ENCODE measurements at places on chromosomes 7 and 10.

- DNase-seq = no peak
These were observed 123.3 kb downstream of the TWIST1 start for GRCh38 chr7:18993933-18994668.

DNA sequence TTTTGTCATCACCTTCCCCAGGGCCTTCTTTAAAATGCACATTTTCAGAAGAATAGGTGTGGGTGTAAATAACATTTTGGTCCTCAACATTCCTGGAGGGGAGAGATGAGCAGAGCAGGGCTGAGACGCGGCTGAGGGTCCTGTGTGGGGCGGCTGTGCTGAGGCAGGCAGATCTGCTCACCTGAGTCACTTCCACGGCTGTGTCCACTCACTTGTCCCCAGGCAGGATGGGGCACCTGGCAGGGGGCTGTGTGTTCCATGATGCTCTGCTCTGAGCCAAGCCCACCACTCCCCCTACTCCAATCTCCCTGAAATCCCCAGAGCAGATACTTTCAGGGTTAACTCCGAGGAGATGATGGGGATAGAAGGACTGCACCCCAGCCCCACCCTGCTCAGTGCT, 93.8 kb downstream of the GLRX3 start:
- no peak for DNase-seq

GRCh38 chr10:16105082-16105481, 244.8 kb upstream of the MINDY3 start:
- no peak for DNase-seq

DNA sequence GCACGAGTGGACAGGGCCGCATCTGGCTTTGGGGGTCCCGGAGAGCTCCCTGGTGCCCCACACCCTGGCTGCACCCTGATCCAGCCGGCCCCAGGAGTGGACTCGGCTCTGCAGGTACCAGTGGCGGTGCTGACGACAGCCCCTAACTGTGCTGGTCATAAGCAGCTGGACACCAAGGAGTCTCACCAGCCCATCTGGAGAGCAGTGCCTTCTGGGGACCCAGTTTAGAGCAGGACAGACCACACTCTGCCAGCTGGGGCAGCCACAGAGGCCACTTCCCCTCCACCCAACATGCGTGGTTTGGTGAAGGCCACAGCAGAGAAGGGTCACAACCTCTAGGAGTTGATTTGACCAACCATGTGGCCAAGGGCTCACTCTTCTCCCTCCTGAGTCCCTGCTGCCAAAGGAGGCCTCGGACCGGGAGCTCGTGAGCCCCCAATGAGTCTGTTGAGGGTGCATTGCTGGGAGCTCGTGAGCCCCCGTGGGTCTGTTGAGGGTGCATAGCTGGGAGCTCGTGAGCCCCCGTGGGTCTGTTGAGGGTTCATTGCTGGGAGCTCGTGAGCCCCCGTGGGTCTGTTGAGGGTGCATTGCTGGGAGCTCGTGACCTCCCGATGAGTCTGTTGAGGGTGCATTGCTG, 16.0 kb upstream of the INPP5A start:
- DNase-seq = no peak

- DNase-seq = no peak
These were observed 30.5 kb upstream of the CHST3 start for GRCh38 chr10:71933651-71934050.

GRCh38 chr10:104842704-104843103, 201.6 kb downstream of the SORCS3 start:
- DNase-seq = no peak

DNA sequence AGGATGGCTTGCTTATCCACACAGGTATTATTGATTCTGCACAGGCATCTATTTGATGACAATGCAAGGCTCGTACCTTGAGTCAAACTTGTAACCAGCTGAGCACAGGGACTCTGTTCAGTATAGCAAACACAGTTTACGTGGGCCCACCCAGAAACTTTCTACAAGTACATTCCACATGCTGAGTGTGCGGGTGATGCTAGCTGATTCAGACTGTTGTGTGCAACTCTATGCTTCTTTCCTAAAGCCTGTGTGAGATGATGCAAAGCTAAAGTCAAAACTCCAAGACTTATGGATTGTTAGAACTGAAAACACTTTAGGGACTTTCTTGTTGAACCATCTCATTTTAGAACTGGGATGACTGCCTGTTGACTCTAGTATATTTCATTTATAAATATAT, 21.5 kb upstream of the CALD1 start:
- no peak for DNase-seq

GRCh38 chr10:21368728-21369425, 156.6 kb downstream of the SKIDA1 start:
- no peak for DNase-seq

DNA sequence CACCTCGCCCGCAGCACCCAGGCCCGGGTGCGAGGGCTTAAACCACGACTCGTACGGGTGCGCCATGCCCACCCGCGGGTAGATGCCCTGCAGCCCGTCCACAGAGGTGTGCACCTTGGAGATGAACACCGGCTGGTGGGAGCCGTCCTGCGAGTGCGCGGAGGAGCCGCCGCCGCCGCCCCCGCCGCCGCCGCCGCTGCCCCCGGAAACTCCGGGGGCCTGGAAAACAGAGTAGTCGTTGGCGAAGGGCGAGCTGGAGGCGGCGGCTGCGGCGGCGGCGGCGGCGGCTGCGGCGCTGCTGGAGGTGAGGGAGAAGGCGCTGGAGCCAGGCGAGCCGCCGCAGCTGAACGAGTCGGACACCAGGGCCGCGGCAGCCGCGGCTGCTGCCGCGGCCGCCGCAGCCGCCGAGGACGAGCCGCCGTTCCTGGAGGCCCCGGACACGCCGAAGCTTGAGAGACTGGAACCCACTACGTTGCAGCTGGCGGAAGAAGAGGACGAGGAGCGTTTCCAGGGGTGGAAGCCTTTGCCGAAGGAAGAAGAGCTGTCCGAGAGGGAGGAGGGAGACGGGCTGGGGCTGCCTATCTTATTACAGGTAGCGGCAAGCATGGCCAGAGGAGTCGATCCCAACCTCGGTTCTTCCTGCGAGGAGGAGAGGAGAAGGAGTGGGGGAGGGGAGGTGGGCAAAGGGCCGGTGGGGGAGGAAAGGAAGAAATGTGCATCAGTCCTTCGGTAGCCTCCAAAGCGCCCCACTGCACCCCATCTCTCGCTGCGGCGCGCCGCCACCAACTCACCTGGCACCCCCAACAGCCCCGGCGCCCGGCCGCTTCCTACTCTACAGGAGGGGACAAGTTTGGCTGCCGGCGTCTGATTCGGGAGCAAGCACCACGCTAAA, 1.3 kb downstream of the SP8 start:
- peak; percentile 26 for DNase-seq

DNA sequence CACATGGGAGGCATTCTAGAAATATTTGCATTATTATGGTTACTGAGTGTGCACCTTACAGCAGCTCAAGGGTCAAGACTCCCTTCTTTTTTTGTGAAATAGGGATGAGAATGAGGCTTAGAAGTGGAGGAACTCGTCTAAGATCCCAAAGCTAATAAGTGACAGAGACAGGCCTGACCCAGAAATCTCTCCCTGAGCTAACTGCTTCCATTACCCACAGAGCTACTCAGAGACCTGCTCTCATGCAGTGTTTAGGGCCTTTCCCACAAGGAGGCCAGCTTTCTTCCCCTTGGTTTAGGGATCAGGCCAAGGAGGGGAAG, 301.7 kb downstream of the RPS24 start:
- DNase-seq = no peak

DNA sequence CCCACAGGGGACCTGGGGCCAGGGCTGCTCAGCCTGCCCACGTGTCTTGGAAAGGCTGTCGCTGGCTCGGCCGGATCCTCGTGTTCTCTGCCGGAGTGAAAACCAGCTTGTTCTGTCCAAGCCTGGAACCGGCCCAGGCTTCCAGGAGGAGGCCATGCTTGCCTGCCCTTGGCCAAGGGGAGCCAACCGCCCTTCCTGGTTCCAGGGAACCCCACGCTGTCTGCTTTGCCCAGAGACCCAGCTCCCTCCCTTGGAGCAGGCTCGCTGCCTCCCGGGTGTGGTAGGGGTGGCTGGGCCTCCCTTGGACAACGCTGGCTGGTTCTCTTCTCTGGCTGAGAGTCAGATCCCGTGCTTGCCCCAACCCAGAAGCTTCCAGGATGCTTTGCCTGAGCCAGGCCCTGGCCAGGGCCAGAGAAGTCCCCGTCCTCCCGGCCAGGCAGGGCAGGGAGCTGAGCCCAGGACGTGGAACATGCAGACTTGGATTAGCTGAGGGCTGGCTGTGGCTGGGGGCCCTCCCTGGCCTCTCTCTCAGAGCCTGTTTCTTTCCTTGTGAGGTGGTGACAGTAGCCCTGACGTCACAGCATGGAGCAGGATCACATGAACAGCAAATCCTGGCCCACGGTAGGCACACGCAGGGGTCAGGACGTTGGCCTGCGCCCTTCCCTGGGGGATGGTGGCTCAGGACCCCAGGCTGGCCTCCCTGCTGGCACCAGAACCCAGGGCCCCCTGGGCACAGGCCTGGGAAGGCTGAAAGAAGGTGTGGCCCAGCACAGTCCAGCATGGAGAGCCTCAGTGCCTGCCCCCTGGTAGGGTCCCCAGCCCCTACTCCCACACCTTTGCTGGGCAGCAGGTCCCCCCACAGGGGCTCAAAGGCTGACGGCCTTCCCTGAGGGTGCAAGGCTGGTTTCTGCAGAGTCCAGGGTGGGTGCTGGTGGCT, 67.5 kb downstream of the PWWP2B start:
- no peak for DNase-seq

DNA sequence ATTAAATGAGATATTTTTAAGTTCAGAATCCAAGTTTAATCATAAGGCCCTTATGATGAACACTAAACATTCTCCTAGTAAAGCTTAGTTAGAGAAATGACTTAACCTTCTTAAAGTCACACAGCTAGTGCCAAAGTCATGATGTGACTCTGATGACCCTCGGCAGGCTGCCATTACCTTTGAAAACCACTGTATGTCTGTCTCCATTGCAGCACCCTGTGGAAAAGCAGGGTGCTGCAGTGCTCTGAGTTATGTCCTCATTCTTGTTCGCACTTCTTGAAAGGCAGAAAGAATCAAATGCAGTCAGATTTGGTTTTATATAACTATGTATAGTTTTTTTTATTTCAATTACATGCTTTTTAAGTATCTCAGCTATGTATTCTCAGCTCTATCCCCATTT, 105.0 kb downstream of the PHTF2 start:
- DNase-seq = no peak

DNA sequence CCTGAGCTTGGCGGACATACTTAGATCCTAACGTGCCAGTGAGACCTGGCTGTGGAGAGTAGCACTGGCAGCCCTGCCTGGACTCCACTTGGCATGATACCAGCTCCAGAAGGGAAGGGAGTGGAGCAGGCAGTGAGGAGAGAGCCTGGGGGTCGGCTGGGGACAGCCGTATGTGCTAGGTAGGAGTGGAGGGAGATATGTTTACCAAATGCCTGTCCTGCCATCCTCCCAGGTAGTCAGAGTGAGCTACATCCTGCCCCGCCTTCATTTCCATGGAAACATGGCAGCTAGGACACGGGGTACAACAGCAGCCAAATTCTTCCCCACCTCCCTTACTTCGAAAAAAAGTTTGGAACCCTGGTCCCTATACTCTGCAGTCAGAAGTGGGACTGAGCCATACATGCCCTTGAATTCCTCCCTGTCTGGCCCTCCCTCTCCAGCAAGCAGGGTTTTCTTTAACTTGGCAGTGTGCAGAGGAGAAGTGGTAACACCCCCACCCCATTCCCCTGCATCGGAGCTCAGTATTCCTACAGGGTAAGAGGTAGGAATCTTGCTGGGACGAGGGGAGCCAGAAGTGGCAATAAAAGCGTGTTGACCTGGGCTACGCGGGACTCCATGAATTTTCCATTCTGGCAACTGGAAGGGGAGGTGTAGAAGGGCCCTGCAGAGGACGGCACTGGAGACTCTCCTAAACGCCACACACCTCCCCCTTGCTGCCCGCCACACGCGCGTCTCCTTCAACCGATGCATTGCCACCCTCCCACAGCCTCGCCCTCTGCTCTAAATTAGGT, 20.0 kb upstream of the SMO start:
- DNase-seq = no peak

- no peak for DNase-seq
These were observed 49.1 kb downstream of the GRB10 start for GRCh38 chr7:50733552-50733951.

DNA sequence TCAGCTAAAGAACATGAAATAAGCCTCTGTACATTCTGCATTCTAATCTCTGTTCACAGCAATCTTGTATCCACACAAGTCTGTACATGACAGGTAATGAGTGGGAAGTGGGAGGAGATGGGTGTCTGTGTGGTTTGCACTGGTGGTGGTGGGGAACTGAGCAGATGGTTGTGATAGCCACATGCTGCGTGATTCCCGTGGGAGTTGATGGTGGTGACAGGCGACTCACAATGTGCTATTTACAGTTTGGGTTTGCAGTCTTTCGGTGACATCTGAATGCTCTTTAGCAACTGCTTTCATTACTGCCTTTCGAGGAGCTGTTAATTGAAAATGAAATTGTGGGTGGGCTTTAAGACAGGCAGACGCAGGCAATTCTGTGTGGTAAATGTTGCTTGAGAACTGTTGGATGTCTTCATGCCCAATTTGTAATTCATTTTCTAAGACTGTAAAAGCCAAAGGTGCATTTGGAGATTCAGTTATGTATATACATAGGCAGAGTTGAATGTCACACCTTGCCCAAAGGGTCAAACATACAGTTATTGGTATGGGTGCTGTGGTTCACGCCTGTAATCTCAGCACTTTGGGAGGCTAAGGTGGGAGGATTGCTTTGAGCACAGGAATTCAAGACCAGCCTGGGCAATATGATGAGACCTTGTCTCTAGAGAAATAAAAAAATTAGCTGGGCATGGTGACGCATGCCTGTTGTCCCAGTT, 308.2 kb downstream of the AUTS2 start:
- peak; percentile 23 for DNase-seq

DNA sequence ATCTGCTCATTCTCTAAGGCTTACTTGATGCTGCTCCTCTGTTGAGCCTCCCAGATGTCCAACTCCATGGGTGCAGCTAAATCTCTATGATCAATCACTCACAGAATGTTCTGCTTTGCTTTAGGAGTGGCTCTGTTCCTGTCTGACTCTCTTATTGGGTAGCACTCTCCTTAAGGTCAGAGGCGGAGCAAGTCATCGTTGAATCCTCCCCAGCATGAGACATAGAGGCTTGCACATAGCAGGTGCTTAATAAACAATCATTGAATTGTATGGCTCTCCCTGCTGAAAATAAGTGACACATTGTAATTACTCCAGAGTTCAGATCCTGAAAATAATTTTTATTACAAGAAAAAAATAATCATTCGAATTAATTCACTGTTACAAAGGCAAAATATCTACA, 69.7 kb downstream of the NPS start:
- DNase-seq = no peak
